ENCODE measurements at places on chromosomes 6 and 20.

GRCh38 chr20:29873946-29874345 is 1383.5 kb upstream of the DEFB115 start:
- peak; percentile 84 for DNase-seq

DNA sequence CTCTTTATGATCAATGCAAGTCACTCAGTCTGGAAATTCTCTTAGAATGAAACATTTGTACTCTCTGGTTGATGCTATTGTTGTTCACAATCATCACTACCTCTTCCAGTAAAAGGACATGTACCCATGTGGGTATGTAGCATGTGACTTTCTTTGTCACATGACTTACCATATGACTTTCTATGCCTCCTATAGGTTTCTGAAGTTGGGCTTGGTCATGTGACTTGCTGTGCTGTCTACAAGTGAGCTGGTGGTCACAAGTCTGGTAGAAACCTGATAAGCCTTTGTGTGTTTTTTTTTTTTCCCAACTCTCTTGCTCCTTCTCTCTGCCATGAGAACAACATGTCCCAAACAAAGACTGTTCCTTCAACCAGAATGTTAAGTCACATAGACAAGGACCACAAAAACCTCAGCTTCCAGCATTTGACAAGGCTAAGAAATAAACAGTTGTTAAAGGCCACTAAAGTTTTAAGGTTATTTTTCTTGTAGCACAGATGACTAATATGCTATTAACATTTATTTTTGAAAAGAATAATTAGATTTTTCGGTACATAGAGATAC is 379.2 kb upstream of the SLC35B3 start:
- DNase-seq: no peak

DNA sequence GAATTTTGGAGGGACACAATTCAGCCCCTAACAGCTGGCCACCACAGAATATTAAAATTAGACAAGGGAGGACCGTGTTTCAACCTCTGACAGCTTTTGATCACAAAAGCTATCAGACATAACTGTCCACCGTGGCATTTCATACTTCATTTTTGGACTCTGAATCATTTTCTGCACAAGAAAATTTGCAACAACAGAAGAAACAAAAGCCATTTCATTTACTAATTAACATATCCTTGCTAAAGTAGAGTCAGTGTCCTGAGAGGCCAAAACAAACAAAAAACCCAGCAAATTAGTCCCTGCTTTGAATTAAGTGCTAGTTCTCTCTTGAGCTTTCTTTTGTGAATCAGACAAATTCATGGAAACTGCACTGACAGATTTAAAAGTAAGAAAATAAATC is 17.6 kb upstream of the COL12A1 start:
- DNase-seq: no peak

DNA sequence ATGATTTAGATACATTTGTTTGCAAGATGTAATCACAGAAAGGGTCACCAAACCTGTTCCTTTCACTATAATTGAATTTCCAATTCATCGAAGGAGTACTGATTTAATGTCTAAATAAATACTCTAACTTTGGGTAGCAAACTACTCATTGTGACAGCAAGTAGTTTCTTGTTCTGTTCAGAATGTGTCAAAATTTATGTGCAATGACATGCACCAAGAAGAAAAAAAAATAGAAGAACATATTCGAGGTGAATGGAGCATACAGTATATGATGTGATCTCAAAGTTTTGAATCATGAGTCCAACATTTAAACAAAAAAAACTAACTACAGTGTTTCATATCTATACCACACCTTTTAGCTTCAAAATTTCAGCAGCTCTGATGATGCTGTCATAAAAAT is 583.6 kb upstream of the MMS22L start:
- DNase-seq: no peak

GRCh38 chr6:90083891-90084290 is 189.6 kb downstream of the GJA10 start:
- DNase-seq: no peak

DNA sequence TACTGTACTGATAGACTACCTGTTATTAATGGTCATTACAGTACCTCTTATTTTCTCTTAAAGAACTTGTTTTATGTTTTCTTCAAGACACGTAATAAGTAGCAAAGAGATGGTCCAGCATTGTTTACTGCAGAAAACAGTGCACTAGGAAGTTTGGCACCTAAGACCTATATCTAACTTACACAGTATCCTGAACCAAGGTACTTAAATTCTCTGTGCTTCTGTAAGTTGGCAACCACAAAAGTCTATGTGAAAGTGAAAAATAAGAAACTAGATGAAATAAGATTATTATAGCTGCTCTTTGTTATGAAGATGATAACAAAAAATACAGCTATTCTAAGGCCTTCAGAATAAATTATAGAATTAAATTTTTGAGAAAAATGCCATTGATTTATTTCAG is 411.7 kb upstream of the SOX4 start:
- DNase-seq: no peak

- DNase-seq: no peak
Observed at GRCh38 chr20:1012359-1013168, 10.5 kb upstream of the RSPO4 start.

DNA sequence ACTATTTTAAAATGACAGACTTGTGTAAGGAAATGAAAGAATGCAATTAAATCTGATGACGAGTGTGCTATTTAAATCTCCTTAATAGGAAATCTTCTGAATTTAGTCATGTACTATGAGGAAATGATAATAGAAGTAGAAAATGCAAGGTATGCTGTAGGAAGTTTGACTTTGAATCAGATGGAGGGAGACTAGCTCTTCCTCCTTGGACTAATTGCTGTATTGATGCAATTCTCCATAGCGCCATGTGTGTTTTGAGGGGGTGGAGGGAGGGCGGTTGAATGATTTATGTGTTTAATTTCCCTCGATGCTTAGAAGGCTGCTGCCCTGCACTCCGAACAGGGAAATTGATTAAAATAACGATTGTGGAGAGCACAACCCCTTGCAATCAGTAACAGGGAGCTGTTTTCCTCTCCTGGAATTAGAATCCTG is 214.4 kb upstream of the PRND start:
- no peak for DNase-seq

DNA sequence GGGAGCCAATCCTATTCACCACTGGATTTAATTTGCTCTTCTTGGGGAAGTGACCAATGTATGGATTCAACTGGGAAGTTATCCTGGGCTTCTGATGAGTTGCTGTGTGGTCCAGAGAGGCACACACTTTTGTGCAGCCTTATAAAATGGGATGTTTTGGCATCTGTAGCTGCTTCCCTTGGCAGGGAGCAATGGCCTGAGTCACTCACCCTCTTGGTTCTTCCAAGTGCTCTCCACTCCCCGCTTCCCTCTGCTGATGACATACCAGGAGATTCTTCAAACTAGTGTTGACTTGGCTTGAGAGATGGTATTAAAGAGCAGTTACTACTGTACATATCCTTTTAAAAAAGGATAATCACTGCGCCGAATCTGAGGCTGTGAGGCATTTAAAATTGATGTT is 105.8 kb downstream of the JARID2 start:
- no peak for DNase-seq

DNA sequence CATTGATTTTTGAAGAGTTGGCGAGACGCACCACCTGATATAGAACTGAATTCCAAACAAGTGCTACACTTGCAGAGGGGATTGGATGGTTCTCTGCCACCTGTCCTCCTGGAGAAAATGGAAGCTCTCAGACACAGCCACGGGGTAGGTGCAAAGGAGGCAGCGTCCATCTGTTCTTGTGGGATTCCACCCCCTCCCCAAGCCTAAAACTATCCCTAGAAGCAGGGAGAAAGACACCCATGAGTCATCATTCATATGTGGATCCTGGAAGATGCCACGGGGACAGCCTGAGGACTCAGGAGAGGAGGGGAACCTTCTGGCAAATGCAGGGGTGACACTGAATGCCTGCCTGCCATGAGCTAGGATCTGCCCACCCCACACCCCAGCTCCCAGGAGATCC is 171.3 kb upstream of the CST7 start:
- DNase-seq: no peak

GRCh38 chr20:43972051-43972450 is 57.4 kb downstream of the TOX2 start:
- DNase-seq: no peak

- no peak for DNase-seq
Observed at GRCh38 chr6:6920114-6920986, 187.4 kb upstream of the RREB1 start.

GRCh38 chr20:3235666-3236324 is 3.2 kb downstream of the SLC4A11 start:
- no peak for DNase-seq

GRCh38 chr6:109713097-109713496 is 22.0 kb downstream of the FIG4 start:
- no peak for DNase-seq

- DNase-seq: no peak
Observed at GRCh38 chr20:40986774-40987173, 41.8 kb upstream of the TOP1 start.

DNA sequence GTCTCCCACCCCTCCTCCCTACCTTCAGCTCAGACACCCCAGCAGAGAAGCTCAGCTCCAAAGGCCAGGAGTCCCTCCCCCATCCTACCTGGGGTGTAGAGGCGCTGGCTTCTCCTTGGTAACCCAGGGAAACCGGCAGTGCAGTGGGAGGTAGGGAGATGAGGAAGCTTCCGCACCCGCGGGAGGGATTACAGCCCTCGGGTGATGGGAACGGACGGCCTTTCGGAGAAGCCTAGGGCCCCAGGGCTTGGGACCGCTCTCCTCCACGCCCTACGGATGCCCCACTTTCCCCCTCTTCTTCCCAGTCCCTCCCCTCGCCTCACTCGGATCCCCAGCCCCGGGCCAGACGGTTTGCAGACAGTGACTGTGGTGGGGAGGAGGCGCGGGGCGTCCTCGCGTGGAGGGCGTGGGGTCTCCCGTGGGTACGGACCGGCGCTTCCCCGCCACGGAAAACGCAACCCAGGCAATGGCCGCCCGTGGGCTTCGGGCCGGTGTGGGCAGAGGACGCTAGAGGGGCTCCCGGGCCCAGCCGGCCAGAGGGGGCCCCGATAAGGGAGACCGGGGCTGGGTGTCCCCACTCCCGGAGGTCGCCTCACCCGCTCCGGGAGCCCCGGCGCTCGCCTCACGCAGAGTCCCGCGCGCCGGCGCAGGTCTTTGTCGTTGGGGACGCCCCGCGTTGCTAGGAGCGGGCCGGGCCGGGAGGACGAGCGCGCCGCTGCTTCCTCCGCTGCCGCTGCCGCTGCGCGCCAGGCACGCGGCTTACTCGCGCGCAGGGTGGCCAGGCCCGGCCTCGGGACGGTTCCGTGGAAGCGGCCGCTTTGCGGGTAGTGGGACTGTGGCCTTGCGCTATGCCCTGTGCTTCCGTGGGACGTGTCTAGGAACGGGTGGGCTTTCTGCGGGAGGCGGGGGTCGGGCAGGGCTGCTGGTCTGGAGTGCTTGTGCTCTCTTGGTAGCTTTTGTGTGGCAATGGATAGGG is 15.8 kb downstream of the AARS2 start:
- DNase-seq: peak; percentile 60

DNA sequence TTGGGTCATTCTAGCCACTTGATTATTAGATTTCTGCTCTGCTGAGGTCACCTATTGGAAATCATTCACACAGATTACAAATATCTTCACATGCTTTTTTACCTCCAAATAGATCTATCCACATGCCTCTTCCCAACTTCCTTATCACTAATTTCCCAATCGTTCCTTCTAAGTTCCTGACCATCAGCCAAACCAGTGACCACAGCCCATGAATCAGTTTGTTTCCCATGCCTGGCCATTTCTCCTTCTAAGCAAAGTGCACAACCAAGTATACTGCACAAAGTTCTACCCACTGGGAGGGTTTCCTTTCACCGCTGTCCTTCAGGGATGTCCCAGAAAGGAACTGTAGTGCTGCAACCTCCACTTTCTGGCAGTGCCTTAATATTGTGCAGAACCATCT is 140.5 kb upstream of the SYNDIG1 start:
- no peak for DNase-seq

DNA sequence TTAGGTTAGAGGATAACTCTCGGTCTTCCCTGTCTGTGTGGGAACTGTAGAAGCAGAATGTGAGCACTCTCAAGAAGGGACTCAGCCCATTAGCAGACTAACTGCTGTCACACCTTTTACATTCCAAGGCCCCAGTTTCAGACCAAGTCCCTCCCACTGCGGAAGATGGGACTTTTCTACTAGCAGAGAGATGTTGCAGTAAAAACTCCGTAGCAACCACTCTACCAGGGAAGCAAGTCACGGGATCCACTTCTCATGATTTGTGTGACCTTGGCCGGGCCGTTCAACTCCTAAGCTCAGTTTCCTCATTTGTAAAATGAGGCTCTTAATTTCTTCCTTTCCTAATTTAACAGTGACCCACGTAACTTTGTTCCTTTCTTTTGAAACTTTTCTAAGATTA is 77.1 kb upstream of the SLC4A11 start:
- peak; percentile 52 for DNase-seq

GRCh38 chr20:53142225-53143127 is 170.3 kb downstream of the TSHZ2 start:
- no peak for DNase-seq

GRCh38 chr6:18464176-18464575 is 77.0 kb downstream of the RNF144B start:
- DNase-seq: no peak

DNA sequence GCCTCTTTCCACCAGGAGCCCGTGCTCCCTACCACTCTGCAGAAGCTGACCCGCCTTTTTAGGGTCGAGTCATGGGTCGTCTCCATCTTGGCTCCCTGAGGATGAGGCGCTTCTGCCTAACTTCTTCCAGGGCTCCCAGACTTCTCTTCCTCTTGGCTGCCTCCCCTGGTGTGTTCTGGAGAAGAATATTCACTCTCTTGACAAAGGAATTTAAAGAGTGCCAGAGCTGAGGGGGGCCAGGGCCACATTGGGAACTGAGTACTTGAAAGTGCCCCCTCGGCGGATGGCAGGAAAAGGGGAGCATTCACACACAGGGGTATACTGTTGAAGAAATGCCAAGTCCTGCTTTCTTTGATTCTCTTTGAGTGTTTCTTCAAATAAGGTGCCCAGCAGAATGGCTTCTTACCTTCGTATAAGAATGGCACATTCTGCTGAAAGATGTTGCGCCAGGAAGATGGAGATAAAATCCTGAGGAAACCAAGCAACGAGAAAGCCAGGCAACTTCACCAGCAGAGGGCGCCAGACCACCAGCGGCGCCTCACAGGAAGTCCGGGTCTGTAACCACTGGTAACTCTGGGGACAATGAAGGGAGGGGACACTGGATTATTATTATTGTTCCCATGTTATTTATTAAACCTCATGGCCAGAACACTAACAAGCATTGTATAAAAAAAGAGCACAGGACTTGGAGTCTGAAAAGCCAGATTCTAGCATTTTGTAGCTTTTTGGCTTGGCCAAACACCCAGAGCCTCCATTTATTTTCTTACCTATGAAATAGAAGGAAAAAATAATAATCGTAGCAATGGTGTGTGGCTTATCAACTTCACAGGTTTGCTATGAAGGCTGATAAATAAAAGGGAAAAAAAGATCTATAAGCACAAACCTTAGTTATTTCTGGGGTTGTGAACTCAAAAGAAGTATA is 176.7 kb downstream of the HACE1 start:
- peak; percentile 70 for DNase-seq

GRCh38 chr6:93902517-93902916 is 483.2 kb upstream of the EPHA7 start:
- no peak for DNase-seq

DNA sequence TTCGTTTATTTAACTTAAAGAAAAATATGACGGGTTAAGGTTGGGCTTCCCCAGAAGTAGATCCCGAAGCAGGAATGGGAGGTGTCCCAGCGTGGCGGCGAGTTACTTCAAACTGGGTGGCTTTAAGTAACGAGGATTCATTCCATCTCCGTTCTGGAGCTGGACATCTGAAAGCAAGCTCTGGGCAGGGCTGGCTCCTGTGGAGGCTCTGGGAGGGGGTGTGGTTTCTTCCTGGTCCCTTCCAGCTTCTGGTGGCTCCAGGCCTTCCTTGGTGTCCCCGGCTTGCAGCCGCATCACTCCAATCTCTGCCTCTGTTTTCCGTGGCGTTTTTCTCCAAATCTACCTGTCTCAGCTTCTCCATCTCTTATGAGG is 47.3 kb upstream of the BHLHE23 start:
- DNase-seq: peak; percentile 16

All from lower lobe of right lung (tissue), 2 donors.